Glomerular endothelial cell (primary cell): ENCODE measurements at places on chromosomes 16 and 17. TPM values are rescaled to one million over a fixed set of nuclear protein-coding genes. Genes with fewer than 3 reads are reported as not detected.
A peak's percentile ranks its signal among the peaks of the same experiment; 100 is the strongest.

- no peak for DNase-seq
These were observed 29.4 kb downstream of the TOM1L2 start for GRCh38 chr17:17942846-17943245.

DNA sequence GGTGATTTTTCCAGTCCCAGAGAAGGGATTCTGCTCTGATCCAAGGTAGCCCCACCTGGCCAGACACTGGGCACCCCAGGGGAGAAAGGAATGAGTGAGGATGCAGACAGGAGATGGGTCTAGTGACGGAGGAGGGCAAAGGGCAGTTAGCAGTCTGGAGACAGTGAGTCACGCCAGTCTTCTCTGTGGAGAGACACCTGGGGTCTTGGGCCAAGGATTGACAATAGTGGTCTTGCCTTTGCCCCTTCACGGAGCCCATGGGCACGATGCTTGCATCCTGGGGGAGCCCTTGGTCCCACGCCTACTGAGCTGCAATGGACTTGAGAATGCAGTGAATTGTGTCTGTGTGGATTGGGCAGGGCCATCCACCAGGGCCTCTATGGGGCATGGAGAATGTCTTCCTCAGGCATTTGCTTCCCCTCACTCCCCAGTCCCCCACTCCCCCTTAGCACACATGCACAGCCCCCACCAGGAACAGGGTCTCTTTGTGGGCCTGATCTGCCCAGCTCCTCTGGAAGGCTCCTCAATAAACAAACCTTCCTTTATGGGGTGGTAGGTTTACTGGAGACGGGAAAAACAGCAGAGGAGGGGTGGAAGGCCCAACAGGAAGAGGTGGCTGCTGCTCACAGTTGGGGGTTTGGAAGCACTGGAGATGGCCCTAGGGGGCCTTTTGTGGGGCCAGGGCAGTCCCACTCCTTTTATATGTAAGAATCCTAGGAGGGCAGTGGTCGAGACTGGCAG lies 1.4 kb downstream of the CHAD start:
- no peak for DNase-seq

- no peak for DNase-seq
These were observed 15.2 kb downstream of the GALK1 start for GRCh38 chr17:75749545-75750389.

- no peak for DNase-seq
These were observed 340.3 kb upstream of the CDH5 start for GRCh38 chr16:66026211-66026610.

DNA sequence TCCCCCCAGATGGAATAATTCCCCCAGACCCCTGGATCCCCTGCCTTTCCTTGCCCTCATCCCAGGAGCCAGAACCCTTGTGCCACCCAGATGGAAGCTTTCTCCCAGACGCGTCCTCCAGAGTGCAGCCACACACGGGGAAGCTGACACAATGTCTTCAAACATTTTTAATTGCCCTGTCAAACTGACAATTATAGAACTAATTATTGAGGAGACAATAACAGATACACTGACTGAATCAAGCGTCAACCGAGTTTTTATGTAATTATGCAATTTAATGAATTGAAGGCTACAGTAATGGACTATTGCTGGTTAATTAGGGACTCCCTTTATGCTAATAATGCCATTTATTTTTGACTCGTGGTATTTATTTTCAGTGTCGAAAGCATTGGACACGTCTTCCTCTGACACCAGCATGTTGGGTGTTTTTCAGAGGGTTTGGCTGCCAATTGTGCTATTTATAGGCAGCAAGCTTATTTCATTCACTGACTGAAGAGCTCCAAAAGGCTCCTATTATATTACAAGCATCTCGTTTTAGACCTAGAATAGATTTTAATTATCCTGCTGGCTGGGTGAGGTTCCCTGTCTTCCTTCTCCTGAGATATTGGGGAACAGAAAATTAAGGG lies 298.2 kb upstream of the C16orf82 start:
- DNase-seq, result no peak

DNA sequence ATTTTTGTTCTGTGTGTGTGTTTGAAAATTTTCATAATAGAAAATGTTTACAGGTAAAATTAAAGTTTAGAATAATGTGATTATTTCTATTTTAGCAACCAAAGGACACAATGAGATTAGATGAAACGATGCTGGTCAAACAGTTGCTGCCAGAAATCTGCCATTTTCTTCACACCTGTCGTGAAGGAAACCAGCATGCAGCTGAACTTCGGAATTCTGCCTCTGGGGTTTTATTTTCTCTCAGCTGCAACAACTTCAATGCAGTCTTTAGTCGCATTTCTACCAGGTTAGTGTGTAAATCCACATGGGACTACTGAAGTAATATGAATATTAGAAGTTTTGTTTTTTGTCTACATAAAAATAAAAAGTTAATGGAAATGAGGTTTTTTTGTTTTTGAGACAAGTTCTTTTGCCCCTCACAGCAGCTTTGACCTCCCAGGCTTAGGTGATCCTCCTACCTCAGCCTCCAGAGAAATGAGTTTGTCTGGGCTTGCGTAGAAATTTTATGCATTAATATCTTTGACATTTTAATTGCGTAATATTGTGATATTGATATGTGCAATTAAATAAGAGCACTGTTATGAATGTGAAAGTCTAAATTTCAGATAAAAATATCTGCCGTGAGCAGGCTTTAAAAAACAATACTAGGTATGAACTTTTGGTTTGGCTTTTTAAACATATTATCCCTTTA lies 68.5 kb downstream of the NF1 start:
- DNase-seq, result no peak

DNA sequence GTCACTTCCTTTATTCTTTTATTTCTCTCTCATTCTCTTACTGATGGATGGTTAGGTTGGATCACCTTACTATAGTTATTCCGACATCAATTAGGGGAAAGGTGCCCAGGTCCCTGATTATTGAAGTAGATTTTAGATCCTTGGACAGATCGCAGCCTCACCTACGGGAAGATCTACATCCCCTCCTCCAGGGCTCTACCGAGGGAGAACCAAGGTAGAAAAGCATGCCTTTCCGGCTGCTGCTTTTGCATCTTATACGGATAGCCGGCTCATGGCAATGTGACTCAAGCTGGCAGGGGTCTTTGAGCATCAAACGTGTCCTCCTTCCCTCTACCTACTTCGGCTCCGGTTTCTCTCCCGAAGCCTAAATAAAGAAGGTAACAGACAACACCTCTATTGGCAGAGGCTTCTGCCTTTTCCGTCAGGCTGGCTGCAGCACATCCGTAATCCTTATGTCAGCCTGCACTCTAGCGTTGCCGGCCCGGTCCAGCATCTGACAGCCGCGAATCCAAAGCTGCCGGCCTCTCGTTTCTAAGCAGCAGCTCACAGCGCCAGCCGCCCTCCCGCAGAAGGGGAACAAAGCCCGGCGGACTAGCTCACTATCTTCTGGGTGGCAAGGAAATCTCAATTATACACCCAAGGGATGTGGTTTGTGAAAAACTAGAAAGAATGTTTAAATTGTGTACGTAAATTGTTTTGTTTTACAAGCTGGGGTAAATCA lies 46.9 kb downstream of the IRX6 start:
- no peak for DNase-seq

DNA sequence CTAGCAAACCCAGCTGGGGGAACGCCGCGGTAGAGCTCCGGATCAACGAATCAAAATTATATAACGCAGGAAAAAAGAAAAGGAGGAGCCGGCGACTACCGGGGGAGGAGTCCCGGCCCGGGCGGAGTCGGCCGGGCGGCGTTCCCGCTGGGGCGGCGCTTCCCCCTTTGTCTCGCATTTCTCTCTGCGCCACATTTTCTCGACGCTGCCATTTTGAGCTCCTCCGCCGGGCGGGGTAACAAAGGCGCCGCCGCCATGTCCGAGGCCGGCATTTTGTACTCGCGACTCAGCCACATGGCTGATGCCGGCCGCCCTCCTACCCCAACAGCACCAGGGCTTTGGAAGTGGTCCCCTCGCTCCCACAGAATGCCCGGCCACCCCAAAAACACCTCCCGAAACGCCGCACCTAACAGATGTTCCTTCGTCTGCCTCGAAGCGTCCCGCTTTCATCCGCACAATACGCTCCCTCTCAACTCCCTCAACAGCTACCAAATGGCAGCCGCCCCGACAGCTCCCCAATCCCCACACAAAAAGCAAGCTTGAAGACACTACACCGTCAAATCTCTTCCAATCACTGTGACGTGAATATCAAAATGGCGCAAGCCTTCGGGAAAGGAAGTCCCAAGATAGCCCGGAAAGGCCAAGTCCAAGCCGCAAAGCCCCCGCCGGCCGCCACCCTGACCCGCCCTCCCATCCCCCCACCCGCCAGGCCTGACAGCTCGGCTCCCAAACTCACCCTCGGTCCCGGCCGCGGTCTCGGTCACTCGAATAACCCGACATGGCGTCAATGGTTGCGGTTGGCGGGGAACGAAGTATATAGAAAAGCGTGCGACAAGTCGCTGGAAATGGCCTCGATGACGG lies 519 bp downstream of the DDX5 start:
- DNase-seq, result no peak

DNA sequence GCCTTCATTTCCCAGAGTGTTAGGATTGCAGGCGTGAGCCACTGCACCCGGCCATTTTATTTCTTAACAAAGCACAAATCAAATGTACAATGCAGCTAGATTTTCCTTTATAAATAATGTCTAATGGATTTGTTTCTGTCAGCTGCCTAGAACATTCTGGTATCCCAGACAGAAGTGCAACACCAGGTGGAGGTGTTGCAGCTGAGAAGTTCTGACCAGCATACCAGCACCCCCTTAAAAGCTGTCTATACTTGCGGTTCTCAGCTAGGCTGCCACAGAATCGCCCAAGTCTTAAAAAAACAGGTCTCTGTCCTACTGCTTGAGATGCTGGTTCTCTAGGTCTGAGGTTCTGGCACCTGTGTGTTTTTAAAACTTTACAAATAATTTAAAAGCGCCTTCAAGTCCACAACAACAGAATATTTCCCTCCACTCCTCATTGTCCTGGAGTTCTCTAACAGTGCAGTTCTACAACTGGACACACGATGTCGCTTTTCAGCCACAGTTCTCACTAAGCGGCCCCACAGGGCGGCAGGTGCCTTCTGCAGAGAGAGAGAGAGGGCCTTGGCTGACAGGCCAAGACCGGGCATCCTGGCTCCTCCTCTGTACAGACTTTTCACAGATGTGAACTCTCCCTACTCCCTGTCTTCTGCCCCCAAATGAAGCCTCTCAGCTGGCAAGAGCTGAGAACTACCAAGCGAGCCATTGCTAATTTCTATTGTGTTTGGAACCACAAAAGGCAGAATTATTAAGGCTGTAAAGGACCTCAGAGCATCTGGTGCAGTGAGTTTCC lies 32.6 kb upstream of the MEOX1 start:
- DNase-seq, result peak; percentile 44

DNA sequence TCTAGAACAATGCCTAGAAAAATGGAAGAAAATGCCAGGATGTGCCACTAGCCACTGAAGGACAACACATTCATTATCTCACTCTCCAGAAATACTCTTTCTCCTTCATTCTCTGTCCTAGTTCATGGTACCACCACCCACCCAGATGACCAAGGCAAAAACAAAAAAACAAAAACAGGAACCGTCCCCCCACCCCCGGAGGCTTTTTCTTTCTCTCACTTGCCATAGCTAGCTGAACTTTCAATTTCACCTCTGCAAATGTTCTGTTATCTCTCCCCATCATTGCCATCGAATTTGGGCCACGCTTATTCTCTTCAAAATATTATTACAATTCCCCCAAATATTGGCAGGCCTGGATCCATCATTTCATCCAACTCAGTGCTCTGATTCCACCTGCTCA lies 49.0 kb downstream of the SOX9 start:
- no peak for DNase-seq

PRR15L gene
- total RNA-seq, result not detected in 2 replicates

SLC16A11 gene
- 0.12 and 0.44 TPM in 2 replicates for total RNA-seq

DNA sequence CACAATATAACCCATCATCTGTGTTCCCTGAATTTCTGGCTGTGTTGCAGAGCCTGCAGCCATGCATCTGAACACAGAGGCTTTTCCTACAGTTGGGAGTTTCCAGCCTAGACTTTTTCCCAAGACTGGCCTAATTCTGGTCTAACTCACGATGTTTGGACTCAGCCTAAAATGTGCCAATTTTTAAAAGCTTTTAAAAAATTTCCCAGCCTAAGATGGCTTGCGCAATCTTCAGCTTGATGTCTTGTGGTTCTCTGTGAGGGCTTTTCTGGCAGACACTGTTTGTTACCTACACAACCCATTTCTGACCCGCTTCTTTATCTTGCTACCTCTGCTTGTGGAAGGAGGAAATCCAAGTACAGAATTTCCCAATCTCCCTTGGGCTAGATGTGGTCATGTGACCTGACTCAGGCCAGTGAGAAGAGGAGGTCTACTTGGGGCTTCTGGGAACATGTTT lies 72.7 kb upstream of the GAS7 start:
- DNase-seq, result no peak

GRCh38 chr16:8916541-8917225 lies 34.5 kb downstream of the LITAFD start:
- no peak for DNase-seq

- DNase-seq, result peak; percentile 50
These were observed 24.4 kb upstream of the GPT2 start for GRCh38 chr16:46859719-46860152.

PGAP6 gene
- total RNA-seq, result 162 and 197 TPM in 2 replicates

- DNase-seq, result no peak
These were observed 3.5 kb upstream of the ARMC5 start for GRCh38 chr16:31455601-31456314.

ZG16B gene
- 0.99 TPM in 1 of 2 replicates, not detected in the other for total RNA-seq

DDX42 gene
- 53.5 and 83.8 TPM in 2 replicates for total RNA-seq

- no peak for DNase-seq
These were observed 5.6 kb downstream of the FMNL1 start for GRCh38 chr17:45227101-45227925.

GRCh38 chr17:82152556-82153294 lies 54.7 kb upstream of the FASN start:
- no peak for DNase-seq

ZNF423 gene
- 1.8 and 3.4 TPM in 2 replicates for total RNA-seq

- no peak for DNase-seq
These were observed 49.7 kb downstream of the NTN1 start for GRCh38 chr17:9071016-9071415.

DNA sequence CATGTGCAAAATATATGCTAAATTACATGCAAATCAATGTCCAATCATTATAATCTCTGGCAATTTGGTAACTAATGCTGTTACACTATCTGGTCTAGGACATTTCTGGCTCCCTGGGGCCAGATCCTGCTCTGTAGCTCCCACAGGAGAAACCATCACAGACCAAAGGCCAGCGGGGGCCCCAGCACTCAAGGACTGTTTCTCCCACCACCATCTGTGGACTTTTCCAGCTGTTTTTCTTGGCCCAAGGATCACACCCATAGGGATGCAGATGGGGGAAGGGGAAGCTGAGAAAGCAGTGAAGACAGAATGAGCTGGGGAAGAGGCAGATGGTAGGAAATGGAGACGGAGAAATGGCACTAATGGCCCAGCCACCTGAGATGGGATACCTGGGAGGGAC lies at the start of gene HIGD1B:
HIGD1B (plus strand) TSS at position 298 of the 400 bp plus-strand sequence. CDS start 270 bp downstream, outside the sequence.
- no peak for DNase-seq

OMG gene
- 2.4 TPM in 1 of 2 replicates, not detected in the other for total RNA-seq

AXIN2 gene
- total RNA-seq, result 0.93 and 1.6 TPM in 2 replicates

PNMT gene
- not detected in 2 replicates for total RNA-seq

ARMC5 gene
- total RNA-seq, result 20.1 and 21.4 TPM in 2 replicates

SALL1 gene
- 1.5 and 2.9 TPM in 2 replicates for total RNA-seq

DNA sequence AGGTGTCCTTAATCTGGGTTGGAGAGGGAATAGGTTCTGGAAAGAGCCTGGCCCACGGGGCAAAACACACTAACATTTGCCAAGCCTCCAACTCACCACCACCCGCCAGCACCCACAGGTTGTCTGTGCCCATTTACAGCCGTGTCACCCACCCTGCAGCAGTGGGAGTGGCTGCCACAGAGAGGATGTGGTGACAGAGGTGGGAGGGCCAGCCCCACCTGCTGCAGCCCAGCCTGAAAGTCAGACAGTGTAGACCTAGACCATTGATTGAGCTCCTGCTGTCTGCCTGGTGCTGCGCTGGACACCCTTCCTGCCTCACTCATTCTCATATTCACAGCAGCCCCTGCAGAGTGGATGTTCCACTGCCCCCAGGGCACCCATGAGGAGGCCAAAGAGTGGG lies 44.7 kb downstream of the IL21R start:
- DNase-seq, result no peak
